ENCODE measurements at places on chromosomes 11 and 22.

DNA sequence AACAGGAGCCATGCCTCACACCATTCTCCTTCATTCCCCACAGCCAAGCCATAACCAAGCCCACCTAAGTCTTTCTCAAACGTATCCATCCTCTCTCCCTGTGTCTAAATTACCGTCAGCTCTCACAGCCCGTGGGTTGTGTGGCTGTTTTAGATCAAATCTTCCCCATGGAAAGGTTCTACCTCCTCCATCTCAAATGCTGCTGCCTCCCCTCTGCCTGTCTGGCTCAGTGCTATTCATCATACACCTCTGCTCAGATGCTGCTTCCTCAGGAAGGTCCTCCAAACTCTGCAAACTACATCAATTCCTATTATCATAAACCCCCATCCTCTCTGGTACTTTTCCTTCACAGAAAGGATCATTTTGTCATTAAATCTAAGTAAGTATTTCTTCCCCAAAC, 15.1 kb downstream of the NFRKB start:
- DNase-seq: no peak

GRCh38 chr11:283405-284104, 5.3 kb downstream of the NLRP6 start:
- DNase-seq: no peak

GRCh38 chr11:92861634-92862033, 107.8 kb upstream of the MTNR1B start:
- DNase-seq: no peak

- no peak for DNase-seq
These were observed 58.8 kb downstream of the MCM5 start for GRCh38 chr22:35458547-35459422.

- DNase-seq: peak; percentile 59
These were observed 3.2 kb downstream of the ARVCF start for GRCh38 chr22:20013382-20013871.

- no peak for DNase-seq
These were observed 27.7 kb downstream of the RTN4R start for GRCh38 chr22:20240447-20240764.

- peak; percentile 61 for DNase-seq
These were observed at the start of gene PKNOX2 for GRCh38 chr11:125164422-125165110. PKNOX2 (plus strand) TSS chr11:125164751; CDS start chr11:125351306, 186,555 bp downstream.

GRCh38 chr22:35612903-35613302, 4.2 kb downstream of the MB start:
- DNase-seq: no peak

GRCh38 chr11:102985850-102986249, 30.3 kb upstream of the MMP13 start:
- no peak for DNase-seq

DNA sequence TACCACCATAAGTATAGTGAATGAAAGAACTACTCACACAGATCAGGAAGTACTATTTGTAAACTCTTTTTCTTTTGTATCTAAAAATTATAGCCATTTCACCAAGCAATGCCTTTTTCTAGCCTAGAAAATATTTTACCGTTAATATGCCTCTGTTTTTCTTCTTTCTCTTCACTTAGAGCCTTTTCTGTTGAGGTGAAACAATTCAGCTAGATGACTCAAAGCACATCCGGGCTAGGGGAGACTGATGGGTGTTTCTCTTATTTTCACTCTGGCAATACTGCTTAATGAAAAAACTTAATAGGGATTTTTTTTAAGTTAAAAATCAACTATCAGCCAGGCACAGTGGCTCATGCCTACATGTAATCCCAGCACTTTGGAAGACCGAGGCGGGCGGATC, 93.3 kb downstream of the SGSM3 start:
- peak; percentile 49 for DNase-seq

GRCh38 chr11:14409891-14410290, 50.9 kb upstream of the RRAS2 start:
- DNase-seq: no peak

GRCh38 chr11:118144301-118145268, 8.0 kb downstream of the SCN4B start:
- no peak for DNase-seq

- no peak for DNase-seq
These were observed 50.9 kb downstream of the RPS6KA4 start for GRCh38 chr11:64409707-64410403.

- DNase-seq: no peak
These were observed 141.6 kb downstream of the ELP4 start for GRCh38 chr11:31651208-31651607.

DNA sequence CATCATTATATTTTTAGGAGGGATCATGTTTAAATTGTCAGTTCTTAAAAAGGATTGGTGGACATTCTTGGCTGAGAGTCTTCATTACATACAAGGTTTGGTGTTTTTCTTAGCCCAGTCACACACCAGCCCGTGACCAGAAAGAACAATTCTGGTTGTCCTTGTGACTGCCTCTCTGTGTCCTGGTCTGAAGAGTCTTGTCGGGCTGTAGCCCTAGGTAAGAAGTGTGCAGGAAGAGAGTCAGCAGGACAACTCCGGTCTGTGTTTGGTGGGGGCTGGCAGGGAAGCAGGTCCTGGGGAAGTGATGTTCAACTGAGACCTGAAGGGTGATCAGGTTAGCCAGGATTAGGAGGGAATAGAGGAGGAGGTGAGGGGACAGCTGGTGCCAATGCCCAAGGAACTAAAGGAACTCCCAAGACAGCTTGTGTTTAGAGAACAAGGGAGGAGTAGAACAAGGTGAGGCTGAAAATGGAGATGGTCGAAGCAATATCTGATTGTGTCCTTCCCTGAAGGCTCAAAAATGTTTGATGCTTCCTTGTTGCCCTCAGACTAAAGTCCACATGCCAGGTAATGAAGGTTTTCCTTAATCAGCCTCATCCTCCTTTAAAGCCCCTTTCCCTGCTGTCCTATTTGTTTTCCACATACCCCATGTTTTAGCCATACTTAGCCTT, 65.3 kb upstream of the ADORA2A start:
- DNase-seq: no peak

GRCh38 chr11:40062616-40063015, 1396.8 kb downstream of the LRRC4C start:
- DNase-seq: no peak

DNA sequence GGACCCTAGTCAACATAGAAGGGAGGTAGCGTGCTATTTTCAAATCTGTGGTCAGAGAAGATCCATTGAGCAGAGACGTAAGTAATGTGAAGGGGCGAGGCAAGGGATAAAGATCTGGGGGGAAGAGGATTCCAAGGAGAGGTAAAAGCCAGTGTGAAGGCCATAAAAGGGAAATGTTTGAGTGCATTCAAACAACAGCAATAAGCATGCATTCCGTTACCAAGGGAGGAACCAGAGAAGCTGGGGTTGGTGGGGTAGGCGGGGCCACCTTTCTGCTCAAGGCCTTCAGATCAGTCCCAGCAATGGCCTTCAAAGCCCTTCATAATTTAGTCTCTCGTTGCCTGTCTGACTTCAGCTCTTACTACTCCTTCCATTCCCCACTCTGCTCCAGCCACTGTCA, 18.4 kb upstream of the SMPD1 start:
- no peak for DNase-seq

Data from CD8-positive, alpha-beta memory T cell (primary cell).